ENCODE measurements at places on chromosomes 2 and 18.

DNA sequence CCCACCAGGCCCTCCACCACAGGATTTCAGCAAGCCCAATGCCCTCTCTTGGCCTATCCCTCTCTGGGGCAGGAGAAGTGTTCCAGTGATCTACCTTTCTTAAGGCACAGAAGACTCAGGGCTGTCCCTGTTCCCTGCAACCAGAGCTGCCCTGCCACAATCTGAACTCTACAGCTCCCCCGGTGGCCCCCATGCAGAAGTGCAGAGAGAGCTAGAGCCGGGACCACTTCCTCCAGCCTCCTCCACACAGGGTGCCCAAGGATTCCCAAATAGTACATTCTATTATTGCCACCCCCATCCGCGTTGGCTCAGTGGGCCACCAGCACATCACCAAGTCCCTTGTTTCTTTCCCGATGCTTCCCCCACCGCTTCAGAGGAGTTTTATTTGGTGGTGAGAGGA is 114.8 kb upstream of the PTPRM start:
- no peak for DNase-seq

DNA sequence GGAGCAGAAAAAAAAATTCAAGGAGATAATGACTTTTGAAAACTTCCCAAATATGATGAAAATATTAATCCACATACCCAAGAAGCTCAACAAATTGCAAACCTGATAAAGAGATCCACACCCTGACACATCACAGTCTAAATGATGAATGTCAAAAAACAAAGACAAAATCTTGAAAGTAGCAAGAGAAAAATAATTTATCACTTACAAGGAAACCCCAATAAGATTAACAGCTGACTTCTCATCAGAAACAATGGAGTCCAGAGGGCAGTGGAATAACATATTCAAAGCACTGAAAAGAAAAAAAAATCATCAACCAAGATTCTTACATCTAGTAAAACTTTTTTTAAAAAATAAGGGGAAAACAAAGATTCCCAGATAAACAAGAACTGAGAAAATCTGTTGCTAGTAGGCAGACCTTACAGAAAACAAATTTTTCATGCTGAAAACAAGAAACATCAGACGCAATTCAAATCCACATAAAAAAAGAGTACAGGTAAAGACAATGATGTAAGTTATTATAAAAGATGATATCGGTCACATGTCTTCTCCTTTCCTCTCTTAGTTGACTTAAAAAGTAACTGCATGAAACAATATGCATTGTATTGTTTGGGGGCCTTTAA is 21.3 kb downstream of the SLC66A2 start:
- DNase-seq: no peak

DNA sequence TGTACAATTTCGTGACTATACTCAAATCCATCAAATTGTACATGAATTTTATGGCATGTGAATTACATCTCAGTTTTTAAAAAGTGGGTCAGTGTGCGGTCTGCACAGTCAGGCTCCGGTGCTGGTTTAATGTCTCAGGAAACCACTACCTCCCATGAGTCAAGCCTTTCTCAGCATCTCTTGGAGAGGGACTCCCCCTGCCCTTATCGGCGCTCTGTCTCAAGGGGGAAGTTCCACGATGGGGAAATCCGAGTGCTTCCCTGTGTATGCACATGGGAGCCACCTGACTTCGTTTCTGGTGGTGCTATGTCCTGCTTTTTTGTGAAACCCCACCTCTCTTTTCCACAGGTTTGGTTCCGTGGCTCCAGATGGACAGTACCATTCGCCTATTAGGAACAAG is 72.5 kb downstream of the ACOXL start:
- no peak for DNase-seq

GRCh38 chr18:13361431-13361830 is 142.9 kb downstream of the LDLRAD4 start:
- no peak for DNase-seq

- no peak for DNase-seq
Measured at GRCh38 chr2:26571316-26571715, 69.8 kb downstream of the CIB4 start.

DNA sequence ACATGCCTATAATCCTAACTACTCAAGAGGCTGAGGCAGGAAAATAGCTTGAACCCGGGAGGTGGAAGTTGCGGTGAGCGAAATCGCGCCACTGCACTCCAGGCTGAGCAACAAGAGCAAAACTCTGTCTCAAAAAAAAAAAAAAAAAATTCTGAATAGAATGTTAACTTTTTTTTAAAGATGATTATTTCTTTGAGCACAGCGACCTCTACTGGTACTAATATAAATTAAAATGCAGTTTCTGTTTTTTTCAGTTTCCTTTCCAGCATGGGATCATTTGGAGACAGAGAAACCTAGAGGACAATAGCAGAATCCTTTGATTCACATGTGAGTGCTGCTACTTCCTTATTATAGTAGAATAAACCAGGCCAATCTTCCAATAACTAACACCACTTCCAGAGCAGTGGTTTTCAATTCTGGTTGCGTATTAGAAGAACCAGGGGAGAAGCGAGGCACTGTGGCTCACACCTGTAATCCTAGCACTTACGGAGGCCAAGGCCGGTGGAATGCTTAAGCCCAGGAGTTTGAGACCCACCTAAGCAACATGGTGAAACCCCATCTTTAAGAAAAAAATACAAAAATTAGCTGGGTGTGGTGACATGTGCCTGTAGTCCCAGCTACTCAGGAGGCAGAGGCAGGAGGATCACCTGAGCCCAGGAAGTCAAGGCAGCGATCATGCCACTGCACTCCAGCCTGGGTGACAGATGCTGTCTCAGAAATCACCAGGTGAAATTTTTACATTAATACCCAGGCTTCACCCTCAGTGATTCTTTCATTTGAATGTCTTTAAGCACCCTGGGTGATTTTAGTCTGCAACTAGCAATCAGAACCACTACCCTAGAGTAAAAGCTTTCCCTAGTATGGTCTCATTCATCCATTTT is 10.1 kb downstream of the SRSF7 start:
- no peak for DNase-seq

DNA sequence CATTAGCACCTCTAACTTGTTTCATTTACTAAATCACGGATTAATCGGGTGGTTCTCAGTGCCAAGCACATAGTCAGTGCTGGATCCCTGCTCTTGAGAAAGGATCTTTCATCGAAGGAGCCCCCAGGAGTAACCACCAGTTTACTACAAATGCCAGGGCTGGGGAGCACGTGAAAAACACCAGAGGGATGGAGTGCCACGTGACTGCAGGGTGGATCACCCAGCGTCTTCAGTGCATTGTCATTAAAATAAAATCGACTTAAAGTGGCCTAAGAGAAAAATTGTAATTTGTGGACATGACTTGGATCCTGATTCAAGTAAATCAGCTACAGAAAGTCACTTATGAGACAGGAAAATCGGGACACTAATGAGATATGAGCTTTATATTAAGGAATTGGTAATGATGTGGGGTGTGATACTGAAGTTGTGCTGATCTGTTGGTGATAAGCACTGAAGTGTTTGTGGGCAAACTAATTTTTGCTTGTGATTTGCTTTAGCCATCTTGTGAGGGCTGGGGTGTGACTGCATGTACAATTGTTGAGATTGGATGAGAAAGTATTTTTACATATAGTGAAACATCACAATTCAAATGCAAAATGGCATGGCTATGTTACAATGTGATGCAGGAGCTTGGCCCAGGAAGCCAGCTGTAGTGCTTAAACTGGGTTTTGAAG is 63.8 kb downstream of the NCK2 start:
- DNase-seq: no peak

- DNase-seq: peak; percentile 14
Measured at GRCh38 chr18:28149810-28150420, 27.0 kb downstream of the CDH2 start.

DNA sequence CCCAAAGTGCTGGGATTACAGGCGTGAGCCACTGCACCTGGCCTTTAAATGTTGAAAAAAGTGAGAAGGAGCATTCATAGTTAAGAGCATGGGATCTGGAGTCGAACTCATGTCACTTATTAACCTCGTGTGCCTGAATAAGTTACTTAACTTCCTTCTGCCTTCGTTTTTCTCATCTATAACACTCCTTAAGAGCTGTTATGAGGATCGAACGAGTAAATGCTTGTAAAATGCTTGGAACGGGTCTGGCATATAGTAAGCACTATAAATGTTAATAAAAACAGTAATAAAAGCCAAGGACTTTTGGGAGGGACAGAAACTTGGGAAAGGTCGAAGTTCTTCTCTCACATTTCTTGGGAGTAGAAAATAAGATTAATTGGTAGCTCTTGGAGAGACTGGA is 40.8 kb downstream of the RAB10 start:
- no peak for DNase-seq

DNA sequence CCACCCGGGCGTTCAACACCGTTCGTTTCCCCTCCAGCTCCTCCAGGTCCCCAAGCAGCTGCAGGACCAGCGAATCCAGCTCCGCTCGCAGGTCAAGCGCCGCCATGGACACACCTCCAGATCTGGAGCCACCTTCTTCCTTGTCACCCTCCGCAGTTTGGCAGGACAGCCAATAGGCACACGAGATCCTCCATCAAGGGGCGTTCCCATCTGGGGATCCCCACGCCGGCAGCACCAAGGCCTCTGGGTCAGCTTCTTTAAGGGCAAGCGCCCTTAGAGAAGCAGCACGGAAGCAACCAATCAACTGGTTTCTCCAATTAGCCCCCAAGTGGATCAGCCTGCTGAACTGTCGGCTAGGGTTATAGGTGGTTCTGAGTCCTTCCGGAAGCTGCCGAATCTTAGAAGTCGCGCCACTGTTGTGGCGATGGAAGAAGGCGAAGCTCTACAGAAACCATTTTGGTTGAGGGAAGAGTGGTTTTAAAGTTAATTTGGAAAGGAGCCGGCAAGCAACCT is 621 bp upstream of the IMP4 start:
- DNase-seq: peak; percentile 79

- no peak for DNase-seq
Measured at GRCh38 chr2:177241711-177242120, 22.8 kb downstream of the NFE2L2 start.

- no peak for DNase-seq
Measured at GRCh38 chr2:83900862-83901261, 558.2 kb downstream of the SUCLG1 start.

GRCh38 chr2:203097735-203098134 is 83.1 kb downstream of the NBEAL1 start:
- DNase-seq: no peak

Measured in NCI-H1092 (cell line).